ENCODE measurements at places on chromosomes 3 and 15.

GRCh38 chr3:161273589-161274218, 52.6 kb downstream of the NMD3 start:
- peak; percentile 54 for DNase-seq

GRCh38 chr3:125087768-125088391, 32.1 kb upstream of the HEG1 start:
- no peak for DNase-seq

- no peak for DNase-seq
Measured at GRCh38 chr3:74048699-74049098, 424.0 kb upstream of the PDZRN3 start.

- DNase-seq, result no peak
Measured at GRCh38 chr3:127454968-127455367, 135.6 kb downstream of the TPRA1 start.

DNA sequence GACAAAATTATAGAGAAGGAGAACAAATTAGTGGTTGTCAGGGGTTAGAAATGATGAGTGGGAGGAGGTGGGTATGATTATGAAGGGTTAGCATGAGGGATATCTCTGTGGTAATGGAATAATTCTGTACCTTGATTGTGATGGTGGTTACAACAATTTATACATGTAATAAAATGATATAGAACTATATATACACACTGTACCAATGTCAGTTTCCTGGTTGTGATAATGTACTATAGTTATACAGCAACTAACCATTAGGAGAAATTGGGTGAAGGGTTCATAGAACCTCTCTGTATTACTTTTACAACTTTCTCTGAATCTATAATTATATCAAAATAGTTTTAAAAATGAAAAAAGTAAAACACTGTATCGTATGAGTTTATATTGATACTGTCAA, 148.1 kb downstream of the ZNF621 start:
- DNase-seq, result no peak

DNA sequence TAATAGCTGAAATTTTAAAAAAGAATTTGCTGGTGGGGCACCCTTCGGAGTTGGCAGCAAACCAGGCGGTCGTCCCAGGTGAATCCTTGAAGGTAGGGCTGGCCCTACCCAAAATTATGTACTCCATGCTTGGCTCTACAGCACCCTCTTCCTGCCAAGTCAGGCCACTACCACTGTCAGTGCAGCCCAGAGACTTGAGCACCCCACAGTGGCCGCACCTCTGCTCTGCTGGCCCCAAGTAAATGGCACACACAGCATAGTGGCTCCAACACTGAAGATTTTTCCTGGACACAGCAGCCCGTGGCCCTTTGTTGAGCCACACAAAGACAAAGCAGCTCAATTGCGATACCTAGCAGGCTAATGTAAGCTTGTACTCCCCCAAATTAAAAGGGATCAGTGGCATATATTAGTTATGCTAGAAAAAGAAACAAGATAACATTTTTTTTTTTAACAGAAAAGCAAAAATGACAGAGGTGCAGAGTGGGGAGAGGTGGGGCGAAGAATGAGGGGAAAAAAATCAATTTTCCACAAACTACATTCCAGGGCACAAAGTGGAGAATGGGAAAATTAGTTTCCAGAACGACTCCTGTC, 250.5 kb downstream of the UACA start:
- DNase-seq, result peak; percentile 11

DNA sequence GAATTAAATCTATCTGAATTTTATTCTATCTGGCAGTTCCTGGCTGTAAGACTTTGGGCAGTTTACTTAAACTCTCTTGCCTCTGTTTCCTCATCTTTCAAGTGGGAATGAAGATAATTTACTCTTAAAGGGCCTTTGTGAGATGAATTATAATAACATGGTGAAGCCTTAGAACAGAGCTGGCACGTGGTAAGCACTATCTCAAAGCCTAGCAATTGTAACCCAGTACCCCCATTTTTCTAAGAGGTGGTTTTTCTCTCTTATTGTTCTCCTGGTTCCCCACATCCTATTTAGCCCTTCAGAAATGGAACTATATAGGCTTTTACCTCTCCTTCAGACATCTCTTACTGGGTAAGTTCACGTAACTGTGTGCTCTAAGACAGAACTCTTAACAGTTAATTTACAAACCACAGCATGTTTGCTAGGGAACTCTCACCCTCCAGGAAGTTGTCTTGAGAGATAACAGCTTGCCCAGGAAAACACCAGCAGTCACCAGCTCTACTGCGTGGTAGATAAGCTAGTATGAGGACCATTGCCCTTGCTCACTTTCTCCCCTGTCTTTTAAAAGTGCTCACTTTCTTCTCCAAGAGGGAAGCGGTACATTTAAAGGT, 12.3 kb upstream of the CRBN start:
- no peak for DNase-seq

- no peak for DNase-seq
Measured at GRCh38 chr3:46607603-46608028, 4.7 kb upstream of the FAM240A start.

GRCh38 chr15:42696626-42697025, 40.3 kb downstream of the CDAN1 start:
- DNase-seq, result no peak

DNA sequence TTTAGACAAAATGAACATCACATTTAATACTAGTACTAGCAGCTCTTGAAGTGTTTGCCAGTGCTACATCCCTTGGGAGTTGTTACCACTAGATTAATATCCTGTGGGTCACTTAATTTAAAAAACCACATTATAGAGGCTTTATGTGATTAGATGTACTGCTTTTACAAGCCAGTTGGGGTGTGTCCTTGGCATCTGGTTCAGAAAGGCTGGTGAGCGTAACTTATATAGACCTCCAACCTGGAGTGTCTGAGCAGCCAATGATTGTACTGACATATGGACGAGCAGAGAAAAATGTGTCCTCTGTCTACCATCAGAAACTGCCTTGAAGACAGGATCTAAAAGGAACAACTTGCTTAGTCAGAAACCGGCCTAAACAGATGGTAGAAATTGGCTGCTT, 306.2 kb upstream of the ATP11B start:
- DNase-seq, result no peak

DNA sequence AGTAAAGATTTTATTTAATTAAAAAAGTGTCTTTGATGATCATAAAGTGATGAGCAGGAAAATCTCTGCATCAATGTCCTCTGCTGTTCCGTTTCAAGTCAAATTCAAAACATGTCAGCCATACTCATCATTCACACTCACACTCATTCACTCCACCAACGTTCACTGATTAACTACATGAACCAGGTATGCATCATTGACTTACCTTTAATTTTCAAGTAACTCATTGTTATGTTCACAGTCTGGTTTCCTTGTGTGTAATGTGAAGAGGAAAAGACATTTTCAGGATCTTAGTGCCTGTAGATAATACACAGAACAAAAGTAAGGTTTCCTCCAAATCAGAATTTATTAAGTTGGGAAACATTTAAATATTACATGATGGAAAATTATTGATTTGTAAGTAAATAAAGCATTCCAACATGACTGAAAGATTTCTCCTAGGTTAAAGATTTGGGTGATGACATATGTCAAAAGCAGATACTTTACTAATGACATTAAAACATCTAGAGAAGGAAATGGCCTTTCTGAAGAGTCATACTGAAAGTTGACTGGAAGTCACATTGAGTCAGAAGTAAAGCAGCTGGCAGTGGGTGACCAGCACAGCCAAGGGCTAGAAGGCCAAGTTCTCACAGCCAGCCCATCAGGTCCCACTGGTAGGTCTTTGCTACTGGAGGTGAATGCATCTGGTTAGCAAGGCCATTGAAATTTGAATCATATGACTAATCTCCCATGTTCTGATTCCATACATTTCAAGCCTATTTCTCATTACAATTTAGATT, 251.9 kb downstream of the CDIN1 start:
- DNase-seq, result no peak

GRCh38 chr3:10609134-10609533, 103.7 kb upstream of the ATP2B2 start:
- no peak for DNase-seq

DNA sequence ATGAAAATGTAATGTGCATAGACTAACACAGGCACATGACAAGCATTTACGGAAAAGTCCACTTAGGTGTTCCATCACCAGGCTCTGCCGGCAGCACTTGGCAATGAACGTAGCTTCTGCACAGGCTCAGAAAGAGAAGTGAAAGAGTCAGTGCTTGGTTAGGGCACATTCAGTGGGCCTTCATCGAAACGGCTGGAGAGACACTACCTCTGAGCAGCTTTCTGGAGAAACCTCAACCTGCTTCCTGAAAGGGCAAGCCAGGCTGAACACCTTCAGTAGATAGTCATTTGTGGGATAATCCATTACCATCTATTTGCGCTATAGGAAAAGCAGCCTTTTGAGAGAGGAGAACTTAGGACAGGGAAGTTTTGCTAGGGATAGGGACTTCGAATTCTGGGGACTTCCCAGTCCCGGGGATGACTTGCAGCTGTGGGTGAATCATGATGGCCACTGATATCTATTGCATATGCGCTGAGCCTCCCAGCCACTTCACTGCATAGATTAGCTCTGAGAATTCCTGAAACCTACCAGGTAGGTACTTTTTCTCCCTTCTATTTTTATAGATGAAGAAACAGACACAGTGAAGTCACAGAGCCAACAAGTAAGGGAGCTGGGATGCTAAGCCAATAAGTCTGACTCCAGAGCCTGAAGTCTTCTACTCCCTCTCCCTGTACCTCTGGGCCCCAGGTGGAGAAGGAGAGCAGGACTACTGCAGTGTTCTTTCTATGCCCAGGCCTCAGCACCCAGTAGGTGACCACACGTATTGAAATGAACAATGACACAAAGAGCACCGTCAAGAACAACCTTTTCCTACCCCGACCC, 4.2 kb upstream of the SH2D7 start:
- DNase-seq, result no peak

GRCh38 chr3:177674186-177674585, 476.9 kb upstream of the TBL1XR1 start:
- no peak for DNase-seq

GRCh38 chr15:70016511-70016994, 81.2 kb downstream of the TLE3 start:
- DNase-seq, result no peak

GRCh38 chr3:174538151-174538550, 321.0 kb upstream of the NAALADL2 start:
- no peak for DNase-seq

GRCh38 chr15:29418178-29418577, 148.6 kb upstream of the NSMCE3 start:
- DNase-seq, result no peak

DNA sequence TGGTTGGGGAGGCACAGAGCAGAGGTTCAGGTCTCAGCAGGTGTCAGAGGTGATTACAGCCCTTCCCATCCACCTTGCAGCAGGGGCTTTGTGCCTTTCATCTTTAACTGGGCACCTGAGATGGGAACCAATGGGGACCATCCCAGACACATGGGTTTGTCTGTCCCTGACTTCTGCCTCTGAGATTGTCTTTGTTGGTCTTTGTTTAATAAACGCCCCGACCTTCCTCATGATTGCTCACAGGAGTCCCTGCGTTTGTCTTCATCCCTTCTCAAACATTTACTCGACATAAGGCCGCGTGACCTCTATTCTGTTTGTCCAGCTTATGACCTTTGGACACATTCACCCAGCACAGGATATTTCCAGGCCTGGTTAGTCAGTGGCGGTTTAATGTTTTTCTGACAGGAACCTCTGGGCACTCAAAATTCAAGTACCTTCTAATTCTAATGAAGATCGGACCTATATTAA, 5.9 kb downstream of the ZSCAN2 start:
- peak; percentile 8 for DNase-seq

GRCh38 chr3:115804713-115805119, 181.4 kb downstream of the GAP43 start:
- no peak for DNase-seq

DNA sequence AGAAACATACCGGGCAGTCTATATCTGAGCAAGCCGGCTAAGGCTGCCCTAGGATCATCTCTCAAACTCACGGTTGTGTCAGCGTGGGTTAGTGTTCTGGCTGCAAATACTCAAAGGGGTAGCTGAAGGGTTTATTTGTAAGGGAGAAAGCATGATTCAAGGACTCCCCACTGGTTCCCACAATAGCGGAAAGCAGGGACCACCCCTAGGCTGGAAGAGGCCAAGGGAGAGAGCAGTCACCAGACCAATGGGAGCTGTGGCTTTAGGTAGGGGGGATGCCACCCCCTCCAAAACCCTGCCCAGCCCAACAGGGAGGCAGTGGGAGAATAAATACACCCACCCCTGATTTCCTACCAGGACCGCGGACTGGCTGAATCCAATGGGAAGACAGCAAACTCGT, 7.3 kb upstream of the LMCD1 start:
- no peak for DNase-seq

DNA sequence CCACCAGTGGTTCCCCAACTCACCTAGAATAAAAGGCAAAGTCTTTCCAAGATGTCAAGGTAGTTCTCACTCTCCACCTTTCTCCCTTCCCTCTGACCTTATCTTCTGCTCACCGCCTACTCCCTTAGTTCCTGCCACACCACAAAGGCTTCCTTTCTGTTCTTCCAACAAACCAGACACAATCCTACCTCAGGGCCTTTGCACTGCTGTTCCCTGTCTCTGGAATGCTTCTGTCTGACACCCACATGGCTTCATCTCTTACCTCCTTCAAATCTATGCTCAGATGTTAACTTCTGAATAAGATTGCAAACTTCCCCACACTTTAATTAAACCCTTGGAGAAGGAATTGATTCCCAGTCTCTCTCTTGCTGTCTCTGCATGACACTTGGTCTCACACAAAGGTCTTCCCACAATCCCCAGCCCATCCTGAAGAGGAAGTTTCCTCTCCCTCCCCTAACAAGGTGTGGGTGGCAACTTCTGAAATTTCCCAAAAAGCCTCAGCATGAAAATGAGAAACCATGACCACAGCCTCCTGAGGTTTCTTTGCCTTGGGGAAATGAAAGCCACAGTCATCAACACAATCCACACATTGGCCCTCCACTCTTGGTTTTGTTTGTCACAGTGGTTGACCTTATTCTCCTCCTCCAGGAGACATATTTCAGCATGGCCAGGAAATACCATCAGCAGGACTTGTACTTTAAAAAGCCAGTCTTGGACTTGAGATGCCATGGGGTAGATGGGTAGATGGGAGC, 3.0 kb upstream of the RYK start:
- DNase-seq, result no peak

GRCh38 chr3:188085584-188086560, 68.1 kb upstream of the LPP start:
- no peak for DNase-seq
